ENCODE measurements at places on chromosomes 4 and X.

- no peak for DNase-seq
These were observed 1.4 kb downstream of the UGT8 start for GRCh38 chr4:114599903-114600552.

GRCh38 chr4:164807611-164808010 lies 53.7 kb downstream of the SMIM31 start:
- DNase-seq: peak; percentile 75

GRCh38 chr4:10490996-10491395 lies 33.8 kb upstream of the ZNF518B start:
- no peak for DNase-seq

- DNase-seq: no peak
These were observed 98.0 kb downstream of the AWAT2 start for GRCh38 chrX:69951753-69952152.

DNA sequence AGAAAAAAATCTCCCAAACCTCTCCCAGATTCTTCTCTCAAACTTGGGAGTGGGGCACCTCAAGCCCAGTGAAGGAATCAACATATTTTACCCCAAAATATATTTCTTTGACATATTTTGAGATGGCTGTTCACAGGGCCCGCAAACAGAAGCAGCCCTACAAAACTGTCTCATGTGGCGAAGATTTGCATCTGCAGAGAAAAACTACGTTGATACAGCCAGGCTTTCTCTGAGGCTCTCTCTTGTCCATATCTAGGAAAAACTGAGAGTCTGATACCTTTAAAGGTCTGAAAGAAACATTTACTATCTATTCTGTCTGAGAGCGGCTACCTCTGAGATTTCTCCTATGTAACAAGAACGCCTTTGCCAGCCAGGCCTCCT lies 23.3 kb upstream of the TMSB4X start:
- no peak for DNase-seq

GRCh38 chr4:154610582-154610981 lies 1.9 kb downstream of the FGG start:
- DNase-seq: no peak

DNA sequence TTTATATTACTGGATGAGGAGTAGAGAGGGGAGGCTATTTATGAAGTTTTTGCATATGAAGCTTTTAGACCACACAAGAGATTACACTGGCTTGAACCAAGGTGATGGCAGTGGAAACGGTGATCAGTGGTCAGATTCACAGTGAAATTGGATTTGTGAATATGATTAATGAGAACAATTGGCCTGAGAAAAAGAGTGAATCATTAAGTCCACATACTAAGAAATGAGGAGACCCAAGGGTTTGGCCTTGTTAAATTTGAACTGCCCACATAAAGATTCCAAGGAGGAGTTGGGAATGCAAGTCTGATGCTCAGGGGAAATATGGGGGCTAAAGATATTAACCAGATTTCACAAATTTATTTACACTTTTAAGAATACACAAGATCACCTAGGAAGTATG lies 155.3 kb upstream of the ADGRL3 start:
- no peak for DNase-seq

DNA sequence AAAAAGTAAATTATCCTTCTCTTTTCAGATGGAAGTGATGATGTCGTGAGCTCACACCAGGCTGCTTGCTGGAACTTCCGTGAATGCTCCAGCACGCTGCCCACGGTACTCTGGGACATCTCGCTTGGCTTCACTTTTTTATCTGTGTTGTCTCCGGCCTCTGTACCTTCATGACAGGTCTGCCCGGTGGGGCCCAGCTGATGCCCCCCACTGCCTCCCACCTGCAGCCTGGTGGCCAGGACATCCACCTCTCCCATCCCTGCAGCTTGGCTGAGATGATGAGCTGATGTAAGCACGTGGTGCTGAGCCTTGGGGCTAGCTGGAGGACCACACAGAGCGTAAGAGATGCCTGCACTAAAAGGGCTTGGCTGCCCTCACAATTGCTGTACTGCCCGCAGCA lies 59.0 kb upstream of the HELT start:
- no peak for DNase-seq

DNA sequence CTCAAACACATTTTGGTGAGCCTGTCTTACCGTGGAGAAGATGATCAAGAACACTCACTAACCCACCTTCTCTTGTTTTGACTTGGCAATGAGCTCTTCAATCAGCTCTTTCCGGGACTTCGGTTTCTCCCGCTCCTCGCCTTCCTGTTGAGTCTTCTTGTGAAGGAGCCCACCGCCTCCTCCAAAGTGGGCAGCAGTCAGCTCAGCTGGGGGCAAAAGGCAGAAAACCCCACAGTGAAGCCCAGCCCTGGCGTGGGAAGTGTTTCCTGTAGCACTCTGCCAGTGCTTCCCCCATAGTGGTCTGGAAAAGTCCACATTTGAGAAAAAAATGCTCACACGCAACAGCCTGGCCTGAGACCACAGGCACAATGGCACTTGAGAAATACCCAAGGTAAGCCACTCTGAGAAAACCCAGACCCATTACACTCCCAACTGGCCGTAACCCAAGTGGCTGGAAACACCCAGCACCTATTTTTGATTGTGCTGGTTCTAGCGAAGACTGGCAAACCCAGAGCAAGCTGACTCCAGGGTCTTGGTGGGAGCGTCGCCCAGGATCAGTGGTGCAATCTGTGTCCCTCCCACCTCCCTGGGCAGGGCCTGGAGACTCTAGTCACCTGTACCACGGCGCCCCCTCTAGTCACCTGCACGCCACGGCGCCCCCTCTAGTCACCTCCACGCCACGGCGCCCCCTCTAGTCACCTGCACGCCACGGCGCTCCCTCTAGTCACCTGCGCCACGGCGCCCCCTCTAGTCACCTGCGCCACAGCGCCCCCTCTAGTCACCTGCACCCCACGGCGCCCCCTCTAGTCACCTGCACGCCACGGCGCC lies 8.6 kb downstream of the NOP14 start:
- DNase-seq: no peak

DNA sequence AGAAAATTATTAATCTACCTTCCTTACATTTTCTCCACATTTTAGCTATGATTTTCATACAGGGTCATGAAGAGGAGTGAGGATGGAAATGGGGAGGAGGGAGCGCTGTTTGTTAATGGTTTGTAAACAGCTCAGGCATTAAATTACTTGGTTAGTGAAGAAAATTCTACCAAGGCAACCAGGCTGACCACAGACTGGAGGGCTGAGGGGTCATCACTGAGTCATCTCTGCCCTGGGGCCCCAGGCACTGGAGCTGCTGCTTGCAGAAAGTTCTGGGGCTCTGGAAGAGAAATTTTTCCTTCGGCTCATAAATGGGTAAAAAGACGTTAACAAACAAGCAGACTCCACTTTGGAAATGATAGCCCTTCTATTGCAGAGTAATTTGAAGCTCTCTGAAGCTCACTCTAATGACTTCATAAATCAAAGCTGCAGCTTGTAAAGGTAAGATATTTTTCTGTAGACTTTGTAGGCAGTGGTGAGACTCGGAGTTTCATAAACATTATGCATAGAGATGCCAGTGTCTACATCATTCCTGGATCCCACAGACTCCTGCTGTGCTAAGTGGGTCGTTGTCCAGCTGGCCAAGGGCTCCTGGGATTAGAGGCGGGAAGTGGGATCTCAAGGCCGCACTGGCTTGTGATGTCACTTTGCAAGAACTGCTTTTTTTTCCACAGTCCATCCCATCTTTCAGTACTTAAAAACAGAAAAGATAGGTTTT lies 159.6 kb downstream of the PTTG2 start:
- DNase-seq: peak; percentile 97

GRCh38 chrX:107628662-107629539 lies 591 bp downstream of the PRPS1 start:
- DNase-seq: peak; percentile 13

GRCh38 chr4:73741750-73742489 lies 1.6 kb downstream of the CXCL8 start:
- no peak for DNase-seq

GRCh38 chr4:37400241-37400881 lies 155.8 kb downstream of the NWD2 start:
- no peak for DNase-seq

- peak; percentile 33 for DNase-seq
These were observed 181.6 kb downstream of the UGT8 start for GRCh38 chr4:114780205-114780604.

- DNase-seq: no peak
These were observed 214.6 kb upstream of the FAM241A start for GRCh38 chr4:111930659-111931058.

DNA sequence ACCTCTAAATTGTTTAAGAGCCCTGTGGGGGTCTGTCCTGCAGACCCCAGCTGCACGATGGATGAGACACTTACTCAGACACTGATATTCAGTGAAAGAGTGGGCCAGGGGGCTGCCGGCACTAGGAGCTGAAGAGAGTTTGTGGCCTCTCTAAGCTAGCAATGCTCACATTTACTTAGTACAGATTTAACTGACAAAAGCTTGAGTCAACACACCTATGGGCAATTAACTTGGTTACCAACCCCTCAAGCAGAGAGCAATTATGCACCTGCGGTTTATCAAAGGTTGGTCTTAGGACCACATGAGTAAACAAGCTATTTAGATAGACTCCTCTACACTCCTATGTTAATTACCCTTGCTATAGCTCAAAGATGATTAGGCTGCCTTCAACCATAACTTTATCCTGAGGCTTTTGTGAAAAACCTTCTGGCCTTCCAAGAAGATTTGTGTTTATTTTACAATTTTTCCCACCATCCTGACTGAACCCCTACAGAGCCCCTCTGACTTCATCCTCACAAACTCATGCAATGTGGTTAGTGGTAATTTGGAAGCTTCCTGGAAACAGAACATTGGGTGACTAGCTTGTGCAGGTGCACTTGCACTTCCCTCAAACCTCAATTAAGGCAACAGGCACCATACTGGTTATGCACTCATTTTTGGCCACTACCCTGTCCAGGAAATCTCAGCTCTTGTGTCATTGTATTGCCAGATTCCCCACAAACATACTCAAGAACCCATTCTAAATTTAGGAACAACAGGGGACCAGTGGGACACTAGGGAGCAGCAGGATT lies 234.4 kb upstream of the ITM2A start:
- DNase-seq: peak; percentile 77

GRCh38 chr4:13525606-13526281 lies 18.6 kb downstream of the NKX3-2 start:
- no peak for DNase-seq

- no peak for DNase-seq
These were observed 74.5 kb upstream of the PAQR3 start for GRCh38 chr4:79013756-79014155.

- no peak for DNase-seq
These were observed 89.8 kb downstream of the FBXO8 start for GRCh38 chr4:174193438-174194374.

- no peak for DNase-seq
These were observed 49.1 kb downstream of the PRKG2 start for GRCh38 chr4:81165861-81166430.

DNA sequence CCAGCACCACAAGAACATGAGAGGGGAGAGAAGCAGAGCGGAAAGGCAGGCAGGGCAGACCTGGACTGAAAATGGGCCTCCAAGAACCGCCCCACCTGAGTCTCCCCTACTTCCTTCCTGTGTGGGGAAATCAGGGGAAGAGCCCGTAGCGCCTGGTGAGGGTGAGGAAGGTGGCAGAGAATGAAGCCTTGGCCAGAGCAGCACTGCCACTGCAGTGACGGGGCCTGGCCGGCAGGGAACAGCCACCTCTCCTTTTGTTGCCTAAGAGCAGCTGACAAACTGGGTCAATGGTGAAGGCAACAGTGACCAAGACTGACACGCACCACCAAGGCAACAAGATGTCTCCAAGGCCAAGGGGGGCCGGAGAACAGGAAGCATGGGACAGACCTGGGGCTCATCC lies 58.4 kb upstream of the CBR4 start:
- DNase-seq: no peak

DNA sequence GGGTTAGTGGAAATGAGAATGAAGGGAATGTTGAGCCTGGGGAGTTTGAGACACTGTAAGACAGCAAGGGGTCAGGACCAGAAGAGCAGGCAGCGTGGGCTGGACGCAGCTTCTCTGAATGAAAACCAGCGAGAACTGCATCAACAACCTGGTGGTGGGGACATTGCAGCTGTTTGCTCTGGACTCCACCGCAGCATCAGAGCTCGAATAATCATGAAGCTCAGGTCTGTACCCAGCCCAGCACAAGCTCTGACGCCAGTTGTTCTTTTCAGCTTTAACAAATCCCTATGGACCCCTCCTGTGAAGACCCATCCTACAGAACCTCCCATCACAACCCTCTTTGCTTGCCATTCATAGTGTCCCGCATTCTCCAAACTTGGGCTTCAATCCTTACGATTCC lies 106.8 kb upstream of the PNPLA4 start:
- no peak for DNase-seq

DNA sequence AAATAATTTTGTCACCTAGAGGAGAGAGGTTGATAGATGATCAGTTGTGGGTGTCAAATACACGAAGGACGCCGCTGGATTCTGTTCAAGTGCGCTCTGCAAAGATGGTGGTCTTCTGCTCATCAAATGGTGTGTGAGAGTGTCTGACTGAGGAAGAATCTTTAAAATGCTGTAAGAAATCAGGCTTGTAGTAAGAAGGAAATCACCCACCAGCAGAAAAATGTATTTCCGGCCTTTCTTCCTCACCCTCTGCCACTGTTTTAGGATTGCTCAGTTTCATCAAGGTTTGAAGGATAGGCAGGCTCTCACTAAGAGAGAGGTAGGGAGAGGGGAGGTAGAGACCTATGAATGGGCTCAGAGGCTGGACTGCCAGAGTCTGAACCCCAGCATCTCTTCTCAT lies 28.7 kb downstream of the RHOH start:
- no peak for DNase-seq

GRCh38 chrX:149851864-149852263 lies 29.1 kb upstream of the MAGEA8 start:
- no peak for DNase-seq

- no peak for DNase-seq
These were observed 115.4 kb upstream of the NDP start for GRCh38 chrX:44088510-44089144.

GRCh38 chrX:96591421-96591820 lies 93.2 kb upstream of the DIAPH2 start:
- DNase-seq: no peak

- no peak for DNase-seq
These were observed 21.6 kb downstream of the LUZP4 start for GRCh38 chrX:115311139-115311538.

GRCh38 chrX:40262157-40263013 lies 164.6 kb upstream of the BCOR start:
- DNase-seq: peak; percentile 58

DNA sequence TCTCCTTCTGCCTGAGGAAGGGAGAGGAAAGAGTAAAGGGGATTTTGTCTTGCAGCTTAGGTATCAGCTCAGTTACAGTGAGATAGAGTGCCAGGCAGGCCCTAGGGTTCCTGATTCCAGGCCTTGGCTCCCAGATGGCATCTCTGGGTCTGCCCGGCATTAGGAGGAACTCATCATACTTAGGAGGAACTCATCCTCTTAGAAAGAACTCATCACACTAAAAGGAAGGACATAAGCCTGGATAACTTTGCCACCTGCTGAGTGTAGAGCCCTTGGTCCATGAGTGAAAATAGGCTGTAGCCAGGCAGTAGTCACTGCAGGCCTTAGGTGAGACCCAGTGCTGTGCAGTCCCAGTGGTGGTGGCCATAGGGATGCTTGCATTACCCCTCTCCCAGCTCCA lies 367.1 kb downstream of the PACRGL start:
- no peak for DNase-seq

- DNase-seq: peak; percentile 63
These were observed 30.3 kb downstream of the SLC25A43 start for GRCh38 chrX:119429471-119429870.

- no peak for DNase-seq
These were observed 212.6 kb upstream of the GK2 start for GRCh38 chr4:79620617-79621016.

- DNase-seq: no peak
These were observed 1060.1 kb downstream of the ADGRL3 start for GRCh38 chr4:62260254-62260653.

- DNase-seq: no peak
These were observed 83.0 kb upstream of the CLDN34 start for GRCh38 chrX:9884031-9884779.

Measured in renal cortical epithelial cell (primary cell).